GM12878 (cell line): ENCODE measurements at places on chromosomes 12 and 14. TPM values are rescaled to one million over a fixed set of nuclear protein-coding genes. Genes with fewer than 3 reads are reported as not detected.

ADGRD1 gene
- 0.82 and 1.3 TPM in 2 replicates for total RNA-seq

- H3K27ac ChIP-seq, result no peak overlapping the region
- no peaks in the 10 kb centered on the region for H3K36me3 ChIP-seq
- H3K4me3 ChIP-seq, result no peak overlapping the region
- DNase-seq, result no peak
These were observed 20.3 kb downstream of the LRRC74A start for GRCh38 chr14:76846331-76847047.

GRCh38 chr14:90040411-90040810, 21.4 kb upstream of the KCNK13 start:
- no peak overlapping the region for H3K4me3 ChIP-seq
- H3K27ac ChIP-seq, result no peak overlapping the region
- peaks cover 6% of the 10 kb centered on the region for H3K36me3 ChIP-seq

- no peak for DNase-seq
- H3K27me3 ChIP-seq, result no peaks in the 10 kb centered on the region
- H3K36me3 ChIP-seq, result no peaks in the 10 kb centered on the region
- no peak overlapping the region for H3K27ac ChIP-seq
- no peaks in the 10 kb centered on the region for H3K4me1 ChIP-seq
These were observed 9.5 kb upstream of the CDKN3 start for GRCh38 chr14:54387328-54387727.

DNA sequence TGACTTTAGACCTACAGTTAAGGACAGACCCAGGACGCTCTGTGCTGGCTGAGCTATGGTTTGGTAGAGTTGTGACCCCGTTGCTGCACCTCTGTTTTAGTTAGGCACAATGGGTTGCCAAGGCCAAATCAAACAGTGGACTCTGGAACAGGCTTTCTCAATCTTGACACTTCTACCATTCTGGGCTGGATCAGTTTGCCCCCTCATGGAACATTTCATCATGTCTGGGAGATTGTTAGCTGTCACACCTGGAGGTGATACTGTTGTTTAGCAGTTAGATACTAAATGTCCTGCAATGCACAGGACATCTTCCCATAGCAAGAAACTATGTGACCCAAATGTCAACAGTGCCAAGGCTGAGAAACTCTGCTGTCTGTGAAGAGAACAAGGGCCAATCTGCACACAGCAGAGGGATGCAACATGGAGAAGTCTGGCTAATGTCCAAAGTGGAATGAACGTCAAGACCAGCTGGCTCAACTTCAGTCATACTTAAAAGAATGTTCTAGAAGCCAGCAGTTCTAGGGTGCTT, 65.6 kb upstream of the DICER1 start:
- H3K4me3 ChIP-seq, result no peak overlapping the region
- no peaks in the 10 kb centered on the region for H3K27me3 ChIP-seq
- no peaks in the 10 kb centered on the region for H3K36me3 ChIP-seq
- H3K4me1 ChIP-seq, result no peaks in the 10 kb centered on the region

GRIN2B gene
- total RNA-seq, result 0.03 TPM in 1 of 2 replicates, not detected in the other

SLC38A1 gene
- 148 and 152 TPM in 2 replicates for total RNA-seq

- no peaks in the 10 kb centered on the region for H3K36me3 ChIP-seq
- H3K27me3 ChIP-seq, result no peaks in the 10 kb centered on the region
- no peak for DNase-seq
- H3K4me3 ChIP-seq, result no peak overlapping the region
- H3K4me1 ChIP-seq, result no peaks in the 10 kb centered on the region
These were observed 75.5 kb downstream of the FBXL14 start for GRCh38 chr12:1518591-1519516.

- H3K27ac ChIP-seq, result no peak overlapping the region
- no peak for DNase-seq
- no peaks in the 10 kb centered on the region for H3K36me3 ChIP-seq
- no peaks in the 10 kb centered on the region for H3K4me1 ChIP-seq
- H3K4me3 ChIP-seq, result no peak overlapping the region
These were observed 2.1 kb upstream of the C14orf180 start for GRCh38 chr14:104577426-104577825.

GRCh38 chr14:89720076-89720687, 234.3 kb downstream of the EFCAB11 start:
- no peak overlapping the region for H3K4me3 ChIP-seq
- no peak overlapping the region for H3K27ac ChIP-seq
- H3K27me3 ChIP-seq, result no peaks in the 10 kb centered on the region
- no peaks in the 10 kb centered on the region for H3K36me3 ChIP-seq

DNA sequence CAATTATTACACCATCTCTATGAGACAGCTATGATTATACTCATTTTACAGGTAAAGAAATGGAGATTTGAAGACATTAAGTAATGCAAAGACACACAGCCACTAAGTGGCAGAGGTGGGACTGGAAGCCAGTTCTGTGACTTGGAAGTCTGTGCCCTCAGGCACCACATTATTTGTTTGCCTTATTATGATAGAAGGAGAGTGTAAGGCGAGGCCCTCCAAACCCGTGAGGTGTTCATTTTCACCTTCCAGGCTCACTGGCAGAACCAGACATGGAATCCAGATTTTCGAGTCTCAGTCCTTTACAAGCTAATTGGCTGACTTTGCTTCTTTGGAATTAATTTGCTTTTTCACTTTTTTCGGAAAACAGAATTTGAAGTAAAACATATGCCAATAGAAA, 107.9 kb downstream of the CAND1 start:
- no peaks in the 10 kb centered on the region for H3K4me1 ChIP-seq
- H3K27me3 ChIP-seq, result no peaks in the 10 kb centered on the region
- DNase-seq, result no peak
- no peak overlapping the region for H3K27ac ChIP-seq
- no peak overlapping the region for H3K4me3 ChIP-seq

DNA sequence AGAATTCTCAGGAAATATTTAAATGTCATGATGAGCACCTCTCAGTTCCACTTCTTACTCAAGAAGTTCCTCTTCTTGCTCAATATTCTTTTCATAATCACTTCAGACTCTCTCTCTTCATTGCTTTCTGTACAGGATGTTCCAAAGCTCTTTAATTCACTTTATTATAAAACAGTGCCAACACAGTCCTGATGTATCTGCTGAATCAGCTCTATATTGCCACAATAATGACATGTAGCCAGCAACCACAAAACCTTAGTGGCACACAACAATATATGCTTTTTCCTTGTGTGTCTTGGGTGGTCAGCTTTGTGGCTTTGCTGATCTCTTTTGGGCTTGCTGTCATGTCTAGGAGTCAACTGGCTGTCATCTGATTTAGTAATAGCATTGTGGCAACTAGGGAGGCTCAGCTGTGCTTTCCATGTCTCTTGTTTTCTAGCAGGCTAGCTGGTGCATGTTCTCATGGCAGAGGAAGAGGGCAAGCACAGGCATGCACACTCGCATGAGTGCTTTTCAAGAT, 52.8 kb upstream of the SLC2A13 start:
- peaks cover 10% of the 10 kb centered on the region for H3K4me1 ChIP-seq
- no peaks in the 10 kb centered on the region for H3K36me3 ChIP-seq
- H3K4me3 ChIP-seq, result no peak overlapping the region
- peak overlapping the region; percentile 53; the same call in 1 of the 2 replicates for H3K27ac ChIP-seq

IFNG-AS1 gene
- 1.1 and 1.3 TPM in 2 replicates for total RNA-seq

DNA sequence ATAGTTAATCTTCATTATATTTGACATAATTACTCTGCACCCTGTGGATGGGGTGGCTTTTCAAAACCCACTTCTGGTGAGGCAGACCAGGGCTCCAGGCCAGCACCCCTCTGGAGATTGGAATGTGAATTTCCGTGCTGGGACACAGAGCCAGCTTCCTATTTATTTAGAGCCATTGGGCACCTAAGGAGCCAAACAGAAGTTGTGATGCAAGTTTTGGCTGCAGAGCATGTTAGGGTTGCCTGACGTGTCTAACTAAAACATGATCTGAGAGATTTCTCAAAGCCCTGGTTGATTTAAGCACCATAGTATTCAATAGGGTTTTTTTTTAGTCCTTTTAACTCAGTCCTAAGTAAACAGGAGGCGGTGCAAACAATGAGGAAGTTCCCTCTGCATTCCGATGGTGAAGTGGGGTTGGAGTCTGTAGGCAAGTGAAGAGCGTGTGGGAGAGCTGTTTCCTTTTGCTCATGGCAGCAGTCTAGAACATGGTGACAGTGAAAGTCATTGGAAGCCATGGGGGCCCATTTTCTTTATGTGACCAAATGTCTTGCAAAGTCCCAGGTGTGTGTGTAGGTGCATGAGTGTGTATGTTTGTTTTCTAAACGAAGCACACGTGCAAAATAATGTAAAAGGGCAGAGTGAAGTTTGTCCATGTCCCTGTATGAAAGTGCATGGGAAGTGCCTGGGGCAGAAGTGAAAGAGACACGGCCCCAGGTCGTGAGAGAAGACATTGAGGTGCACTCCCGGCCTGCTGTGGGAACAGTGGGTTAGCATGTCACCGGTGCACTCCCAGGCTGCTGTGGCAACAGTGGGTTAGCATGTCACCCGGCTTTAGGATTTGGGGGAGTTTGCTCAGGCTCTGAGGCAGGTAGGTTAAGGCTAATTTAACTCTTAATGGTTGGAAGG, 117.7 kb downstream of the PRKCH start:
- peak; percentile 90 for DNase-seq
- peak overlapping the region; percentile 93 for H3K27ac ChIP-seq
- H3K4me1 ChIP-seq, result peaks cover 40% of the 10 kb centered on the region
- peaks cover 4% of the 10 kb centered on the region; the same call in 1 of the 2 replicates for H3K36me3 ChIP-seq
- peak overlapping the region; percentile 54 for H3K4me3 ChIP-seq
- no peaks in the 10 kb centered on the region for H3K27me3 ChIP-seq

DNA sequence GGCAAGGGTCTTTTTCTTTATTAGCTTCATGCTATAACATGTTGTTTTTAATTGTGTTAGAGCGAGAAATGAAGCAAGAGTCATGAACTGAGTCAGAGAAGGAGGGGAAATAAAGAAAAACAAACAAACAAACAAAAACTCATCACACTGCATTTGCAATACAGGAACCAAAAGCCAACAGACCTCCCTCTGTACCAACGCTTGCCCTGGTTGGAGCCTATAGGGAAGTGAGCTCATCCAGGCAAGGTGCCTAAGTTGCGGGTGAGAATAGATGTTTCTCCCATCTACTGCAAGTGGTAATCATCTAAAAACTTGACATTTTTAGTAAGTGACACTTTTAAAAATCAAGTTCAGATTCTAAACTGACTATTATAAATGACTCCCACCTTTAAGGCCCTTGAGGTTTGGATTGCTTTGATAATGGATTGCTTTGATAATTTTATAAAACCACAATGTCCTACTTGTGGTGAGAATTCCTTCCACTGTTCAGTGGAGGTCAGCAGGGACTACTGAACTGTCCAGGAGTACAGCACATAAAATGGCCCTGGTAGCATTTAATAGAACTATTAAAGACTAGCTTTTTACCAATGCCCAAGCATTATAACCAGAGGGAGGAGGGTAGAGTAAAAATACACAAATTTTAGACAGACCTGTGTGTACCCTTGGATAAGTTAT, 31.3 kb downstream of the SLC38A1 start:
- no peaks in the 10 kb centered on the region for H3K27me3 ChIP-seq
- H3K27ac ChIP-seq, result no peak overlapping the region
- DNase-seq, result no peak
